ENCODE measurements at places on chromosomes 1 and 21.

GRCh38 chr1:87176087-87176486, 152.6 kb upstream of the LMO4 start:
- DNase-seq, result no peak

- peak; percentile 26 for DNase-seq
These were observed 94.5 kb downstream of the PRDM2 start for GRCh38 chr1:13794231-13795187.

DNA sequence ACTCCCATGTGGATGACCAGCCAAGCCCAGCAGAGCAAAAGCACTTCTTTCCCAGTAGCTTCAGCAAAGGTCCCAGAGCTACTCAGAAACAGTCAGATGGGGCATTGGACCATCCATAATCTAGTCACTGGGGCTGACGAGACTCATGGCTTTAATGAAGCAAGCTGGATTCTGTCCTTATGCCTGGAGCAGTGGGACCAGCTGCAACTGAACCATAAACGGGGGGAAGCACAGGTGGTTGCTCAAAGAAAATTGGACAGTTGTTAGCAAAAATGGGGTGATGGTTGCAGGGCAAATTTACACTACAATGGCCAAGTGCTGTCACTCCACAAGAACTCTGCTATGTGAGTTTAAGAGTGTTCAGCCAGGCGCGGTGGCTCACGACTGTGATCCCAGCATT, 17.4 kb upstream of the FASLG start:
- no peak for DNase-seq

GRCh38 chr1:1161078-1161682, 12.5 kb upstream of the TTLL10 start:
- DNase-seq, result no peak

DNA sequence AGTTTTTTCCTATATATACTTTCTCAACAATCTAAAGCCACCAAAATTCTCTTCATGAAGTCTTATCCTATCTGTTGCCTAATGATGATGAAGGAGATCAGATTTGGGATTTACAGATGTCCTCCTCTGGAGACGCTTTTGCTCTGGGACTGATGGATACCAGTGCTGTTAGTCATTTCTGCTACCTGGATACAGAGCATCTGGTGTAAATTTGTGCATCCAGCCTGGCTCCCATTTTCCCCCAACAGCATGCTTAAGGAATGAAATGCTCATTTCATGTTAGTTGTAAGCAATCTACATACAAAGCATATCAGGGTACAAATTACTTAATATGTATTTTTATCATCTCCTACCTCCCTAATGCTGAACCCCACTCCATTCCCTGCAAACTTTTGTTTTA, 57.7 kb downstream of the HNRNPR start:
- DNase-seq, result no peak

- no peak for DNase-seq
These were observed 20.4 kb upstream of the SUMO3 start for GRCh38 chr21:44838039-44838895.

DNA sequence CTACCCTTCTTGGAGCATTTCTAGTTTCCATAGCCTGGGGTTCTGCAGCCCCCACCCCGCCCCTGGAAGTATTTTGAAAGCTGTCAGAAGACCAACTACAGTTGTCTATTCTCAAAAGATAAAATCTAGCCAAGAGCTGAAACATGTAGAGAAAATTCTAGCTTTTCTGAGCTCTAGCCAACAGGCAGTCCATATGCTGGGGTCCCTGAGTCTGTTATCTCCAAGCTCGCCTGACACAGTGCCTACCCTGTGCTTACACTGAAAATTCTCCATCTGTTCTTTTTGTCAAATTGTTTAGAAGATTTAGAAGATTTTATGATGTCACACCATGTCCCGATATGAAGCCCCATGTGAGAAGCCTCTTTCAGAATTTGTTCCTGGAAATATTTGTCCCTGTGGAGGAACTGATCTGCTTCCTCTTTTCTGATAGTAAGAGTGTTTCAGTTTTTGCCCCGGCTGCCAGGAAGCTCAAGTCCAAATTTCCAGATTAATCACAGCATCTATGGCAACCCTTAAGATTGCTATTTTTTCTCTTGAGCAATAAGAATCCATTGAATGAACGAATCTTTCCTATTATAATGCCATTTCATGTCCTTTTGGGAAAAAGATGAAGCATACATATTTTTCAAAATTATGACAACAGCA, 23.7 kb upstream of the CSF3R start:
- no peak for DNase-seq

GRCh38 chr1:147673406-147673805, 3.1 kb upstream of the ACP6 start:
- no peak for DNase-seq

GRCh38 chr1:157831968-157832626, 9.5 kb downstream of the CD5L start:
- DNase-seq, result peak; percentile 29

- DNase-seq, result no peak
These were observed 3.7 kb upstream of the IGSF3 start for GRCh38 chr1:116671072-116671760.

GRCh38 chr1:57839526-57839925, 415.7 kb upstream of the DAB1 start:
- no peak for DNase-seq

GRCh38 chr1:220149742-220150141, 55.8 kb downstream of the IARS2 start:
- no peak for DNase-seq

GRCh38 chr1:101282314-101283038, 45.7 kb downstream of the S1PR1 start:
- DNase-seq, result no peak

DNA sequence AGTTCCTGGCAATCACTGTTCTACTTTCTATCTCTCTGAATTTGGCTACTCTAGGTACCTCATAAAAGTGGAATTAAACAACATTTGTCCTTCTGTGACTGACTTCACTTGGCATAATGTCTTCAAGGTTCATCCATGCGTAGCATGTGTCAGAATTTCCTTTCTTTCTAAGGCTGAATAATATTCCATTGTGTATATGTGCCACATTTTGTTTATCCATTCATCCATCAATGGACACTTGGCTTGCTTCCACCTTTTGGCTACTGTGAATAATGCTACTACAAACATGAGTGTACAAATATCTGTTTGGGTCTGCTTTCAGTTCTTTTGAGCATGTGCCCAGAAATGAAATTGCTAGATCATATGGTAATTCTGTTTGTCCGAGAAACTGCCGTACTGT, 14.7 kb downstream of the CACHD1 start:
- no peak for DNase-seq

- no peak for DNase-seq
These were observed 26.3 kb downstream of the CAMTA1 start for GRCh38 chr1:6811583-6811982.

DNA sequence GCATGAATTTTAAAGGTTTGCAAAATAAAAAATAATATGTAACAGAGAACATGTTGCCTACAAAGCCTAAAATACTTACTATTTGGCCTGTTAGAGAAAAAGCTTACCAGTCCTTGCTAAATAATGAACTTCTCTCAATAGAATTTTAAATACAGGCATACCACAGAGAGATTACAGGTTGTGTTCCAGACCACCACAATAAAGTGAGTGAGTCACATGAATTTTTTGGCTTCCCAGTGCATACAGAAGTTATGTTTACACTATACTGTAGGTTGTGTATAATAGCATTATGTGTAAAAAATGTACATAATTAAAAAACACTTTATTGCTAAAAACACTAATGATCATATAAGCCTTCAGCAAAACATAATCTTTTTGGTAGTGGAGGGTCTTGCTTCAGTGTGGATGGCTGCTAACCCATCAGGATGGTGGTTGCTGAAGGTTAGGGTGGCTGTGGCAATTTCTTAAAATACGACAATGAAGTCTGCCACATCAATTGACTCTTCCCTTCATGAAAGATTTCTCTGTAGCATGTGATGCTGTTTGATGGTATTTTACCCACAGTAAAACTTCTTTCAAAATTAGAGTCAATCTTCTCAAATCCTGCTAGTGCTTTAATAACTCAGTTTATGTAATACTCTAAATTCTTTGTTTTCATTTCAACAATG, 48.6 kb downstream of the SCYL3 start:
- DNase-seq, result no peak

GRCh38 chr1:221612047-221612777, 129.7 kb downstream of the DUSP10 start:
- DNase-seq, result peak; percentile 29

GRCh38 chr1:88612292-88612691, 71.8 kb upstream of the PKN2 start:
- no peak for DNase-seq

- no peak for DNase-seq
These were observed 171.0 kb downstream of the VAV3 start for GRCh38 chr1:107793896-107794453.

- DNase-seq, result peak; percentile 70
These were observed 43.8 kb downstream of the CD53 start for GRCh38 chr1:110916669-110917306.

- DNase-seq, result no peak
These were observed 150.7 kb downstream of the CLIC6 start for GRCh38 chr21:34819357-34819999.

DNA sequence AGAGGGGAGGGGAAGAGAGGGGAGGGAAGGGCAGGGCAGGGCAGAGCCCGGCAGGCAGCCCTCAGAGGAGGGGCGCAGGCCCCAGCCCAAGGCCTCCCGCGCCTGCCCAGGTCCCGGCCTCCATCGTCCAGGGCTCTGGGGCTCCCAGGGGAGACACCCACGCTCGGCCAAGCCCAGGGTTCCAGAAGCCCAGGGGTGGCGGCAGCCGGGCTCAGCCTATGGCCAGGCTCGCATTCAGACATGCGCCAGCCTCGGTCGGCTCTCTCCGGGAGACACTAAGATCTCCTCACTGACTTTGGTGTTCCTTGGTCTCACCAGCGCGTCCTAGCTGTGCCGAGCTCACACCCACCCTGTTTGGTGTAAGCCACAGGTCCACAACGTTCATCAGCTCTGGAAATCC, 7.1 kb upstream of the ANKRD65 start:
- no peak for DNase-seq

- DNase-seq, result no peak
These were observed 5.1 kb downstream of the EFNA4 start for GRCh38 chr1:155068599-155068998.

GRCh38 chr1:63731117-63732043, 42.4 kb upstream of the ROR1 start:
- no peak for DNase-seq

GRCh38 chr1:98078596-98078995, 157.8 kb upstream of the DPYD start:
- no peak for DNase-seq

GRCh38 chr21:38352536-38353219, 95.9 kb downstream of the KCNJ15 start:
- DNase-seq, result peak; percentile 38

- DNase-seq, result no peak
These were observed 14.0 kb downstream of the WNT3A start for GRCh38 chr1:228020686-228021354.

DNA sequence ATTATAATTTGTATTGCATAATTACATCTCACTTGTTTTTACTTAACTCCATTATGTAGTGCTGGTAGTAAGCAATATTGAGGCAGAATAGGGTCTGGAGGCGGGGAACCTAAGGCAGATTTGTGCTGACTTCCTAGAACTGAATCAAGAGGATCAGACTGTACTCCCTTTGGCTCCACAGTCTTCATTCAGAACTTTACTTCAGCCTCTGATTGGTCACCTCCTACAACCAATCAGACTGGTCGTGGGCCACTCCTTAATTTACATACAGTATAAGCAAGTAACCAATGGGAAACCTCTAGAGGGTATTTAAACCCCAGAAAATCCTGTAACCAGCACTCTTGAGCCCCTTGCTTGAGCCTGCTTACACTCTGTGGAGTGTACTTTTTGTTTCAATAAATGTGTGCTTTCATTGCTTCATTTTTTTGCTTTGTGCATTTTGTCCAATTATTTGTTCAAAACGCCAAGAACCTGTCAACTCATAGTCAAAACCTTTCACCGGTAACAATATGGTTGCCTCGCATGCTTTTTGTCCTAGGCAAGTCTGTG, 31.6 kb downstream of the ZBTB8OS start:
- DNase-seq, result no peak

- no peak for DNase-seq
These were observed 191.2 kb downstream of the GABPA start for GRCh38 chr21:25925936-25926335.

GRCh38 chr1:239539051-239539450, 152.7 kb downstream of the CHRM3 start:
- DNase-seq, result no peak

GRCh38 chr1:181522864-181523263, 39.5 kb downstream of the CACNA1E start:
- DNase-seq, result no peak

DNA sequence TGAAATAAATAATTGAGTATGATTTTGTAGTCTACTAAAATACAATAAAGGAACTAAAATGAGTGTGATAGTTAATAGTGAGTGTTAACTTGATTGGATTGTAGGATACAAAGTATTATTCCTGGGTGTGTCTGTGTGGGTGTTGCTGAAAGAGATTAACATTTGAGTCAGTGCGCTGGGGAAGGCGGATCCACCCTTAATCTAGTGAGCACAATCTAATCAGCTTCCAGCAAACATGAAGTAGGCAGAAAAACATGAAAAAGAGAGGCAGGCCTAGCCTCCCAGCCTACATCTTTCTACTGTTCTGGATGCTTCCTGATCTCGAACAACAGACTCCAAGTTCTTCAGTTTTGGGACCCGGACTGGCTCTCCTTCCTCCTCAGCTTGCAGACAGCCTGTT, 1716.6 kb downstream of the MRPL39 start:
- no peak for DNase-seq

- DNase-seq, result no peak
These were observed 34.9 kb downstream of the SIM2 start for GRCh38 chr21:36733857-36734256.

DNA sequence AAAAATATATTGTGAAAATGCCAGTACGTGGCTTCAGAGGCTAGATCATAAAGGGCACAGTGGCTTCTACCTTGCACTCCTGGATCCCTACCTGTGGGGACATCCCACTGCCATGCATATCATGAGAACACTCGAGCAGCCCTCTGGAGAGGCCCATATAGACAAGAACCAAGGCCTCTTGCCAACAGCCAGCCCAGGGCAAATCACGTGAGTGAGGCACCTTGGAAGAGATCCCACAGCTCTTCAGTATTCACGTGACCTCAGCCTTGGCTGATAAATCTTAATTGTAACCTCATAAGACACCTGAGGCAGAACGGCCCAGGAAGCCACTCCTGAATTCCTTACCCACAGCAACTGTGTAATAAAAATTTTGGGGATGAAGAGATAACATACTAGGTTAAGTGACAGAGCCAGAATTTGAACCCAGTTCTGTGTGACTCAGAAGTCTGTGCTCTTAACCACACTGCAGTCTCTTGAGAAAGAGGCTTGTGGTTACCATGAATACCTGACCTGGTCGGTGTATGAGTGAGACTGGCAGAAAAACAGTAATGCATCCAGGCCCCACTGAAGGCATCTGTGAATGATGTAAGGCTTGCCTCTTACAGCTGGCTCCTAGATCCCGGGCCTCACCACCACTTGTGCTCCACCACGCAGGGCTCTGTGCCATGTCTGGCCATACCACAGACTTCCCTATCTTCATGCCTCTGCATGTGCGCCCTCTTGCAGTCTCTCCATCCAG, 6.9 kb upstream of the A3GALT2 start:
- DNase-seq, result peak; percentile 44
